M059J (cell line): ENCODE measurements at places on chromosomes 11 and 22. TPM values are rescaled to one million over a fixed set of nuclear protein-coding genes. Genes with fewer than 3 reads are reported as not detected.

DNA sequence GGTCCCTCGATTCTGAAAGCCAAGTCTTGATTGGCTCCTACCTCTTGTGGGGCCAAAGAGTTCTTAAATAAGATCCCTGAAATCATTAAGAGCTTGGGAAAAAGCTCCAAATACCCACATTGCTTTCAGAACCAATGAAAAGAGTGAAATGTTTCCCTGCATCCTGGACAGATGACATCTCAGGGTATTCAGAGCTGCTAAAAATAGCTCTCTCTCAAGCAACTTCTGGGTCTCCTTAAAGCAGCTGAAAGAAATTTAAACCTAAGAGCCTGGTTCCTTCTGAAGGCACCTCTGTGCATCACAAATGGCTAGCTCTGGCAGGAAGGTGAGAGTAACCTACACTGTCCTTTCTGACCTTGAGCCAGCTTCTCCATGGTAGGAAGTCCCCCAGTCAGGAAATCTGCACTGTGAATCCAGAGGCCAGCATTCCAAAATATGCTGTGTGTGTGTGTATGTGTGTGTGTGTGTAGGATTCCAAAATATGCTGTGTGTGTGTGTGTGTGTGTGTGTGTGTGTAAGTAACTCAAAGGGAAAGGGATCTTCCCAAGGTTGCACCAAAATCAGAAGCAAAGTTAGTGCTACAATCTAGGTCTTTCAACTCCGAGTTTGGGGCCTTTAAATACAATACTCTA is 50.1 kb downstream of the RELT start:
- DNase-seq, result no peak

DNA sequence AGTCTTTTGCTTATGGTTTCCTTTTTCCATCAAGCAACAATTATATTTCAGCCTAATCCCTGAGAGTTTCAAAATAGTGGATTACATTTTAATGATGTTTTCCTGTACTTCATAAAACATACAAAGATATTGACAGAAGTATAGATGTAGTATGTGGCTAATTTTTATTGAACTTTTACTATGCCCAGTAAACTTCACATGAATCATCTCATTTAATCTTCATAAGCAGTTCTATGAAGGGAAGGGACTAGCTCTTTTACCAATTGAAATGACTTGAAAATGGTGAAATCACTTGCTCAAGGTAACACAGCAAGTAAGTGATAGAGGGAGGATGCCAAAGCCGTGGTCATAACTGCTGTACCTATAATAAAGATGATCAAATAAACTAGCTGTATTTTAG is 27.5 kb downstream of the RTN3 start:
- DNase-seq, result no peak

GRCh38 chr11:33525789-33526188 is 174.8 kb downstream of the C11orf91 start:
- DNase-seq, result no peak

- no peak for DNase-seq
Measured at GRCh38 chr11:65777241-65777640, 3.5 kb downstream of the AP5B1 start.

DNA sequence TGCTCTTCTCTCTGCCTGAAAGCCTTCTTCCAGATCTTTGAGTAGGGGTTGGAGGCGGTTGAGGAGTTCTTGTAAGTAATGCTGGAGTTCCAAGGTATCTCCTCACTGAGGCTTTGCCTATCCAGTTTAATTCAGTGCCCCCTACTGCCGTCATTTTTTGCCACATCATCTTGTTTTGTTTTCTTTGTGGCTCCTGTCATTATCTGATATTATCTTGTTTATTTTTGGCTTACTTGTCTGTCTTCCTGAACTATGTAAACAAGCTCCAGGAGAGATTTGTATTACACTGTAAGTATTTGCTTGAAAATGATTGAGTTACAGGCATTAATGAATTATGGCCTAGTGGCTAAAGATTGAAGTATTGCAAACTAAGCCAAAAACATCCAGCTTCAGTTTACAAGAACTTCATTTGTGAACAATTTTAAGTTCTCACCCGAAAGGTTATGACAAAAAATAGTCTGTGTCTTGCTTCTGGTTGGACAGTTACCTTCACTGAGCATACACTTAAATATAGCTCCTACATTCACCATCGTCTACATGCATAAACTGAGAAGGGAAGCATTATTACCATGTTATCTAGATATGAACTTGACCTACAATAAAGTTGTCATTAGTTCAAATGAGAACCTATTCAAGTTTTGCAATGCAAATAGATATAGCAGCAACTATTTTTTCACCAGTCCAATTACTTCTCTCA is 154.8 kb downstream of the ARHGAP42 start:
- DNase-seq, result peak; percentile 46

- peak; percentile 37 for DNase-seq
Measured at GRCh38 chr11:123452794-123453193, 22.7 kb downstream of the GRAMD1B start.

DNA sequence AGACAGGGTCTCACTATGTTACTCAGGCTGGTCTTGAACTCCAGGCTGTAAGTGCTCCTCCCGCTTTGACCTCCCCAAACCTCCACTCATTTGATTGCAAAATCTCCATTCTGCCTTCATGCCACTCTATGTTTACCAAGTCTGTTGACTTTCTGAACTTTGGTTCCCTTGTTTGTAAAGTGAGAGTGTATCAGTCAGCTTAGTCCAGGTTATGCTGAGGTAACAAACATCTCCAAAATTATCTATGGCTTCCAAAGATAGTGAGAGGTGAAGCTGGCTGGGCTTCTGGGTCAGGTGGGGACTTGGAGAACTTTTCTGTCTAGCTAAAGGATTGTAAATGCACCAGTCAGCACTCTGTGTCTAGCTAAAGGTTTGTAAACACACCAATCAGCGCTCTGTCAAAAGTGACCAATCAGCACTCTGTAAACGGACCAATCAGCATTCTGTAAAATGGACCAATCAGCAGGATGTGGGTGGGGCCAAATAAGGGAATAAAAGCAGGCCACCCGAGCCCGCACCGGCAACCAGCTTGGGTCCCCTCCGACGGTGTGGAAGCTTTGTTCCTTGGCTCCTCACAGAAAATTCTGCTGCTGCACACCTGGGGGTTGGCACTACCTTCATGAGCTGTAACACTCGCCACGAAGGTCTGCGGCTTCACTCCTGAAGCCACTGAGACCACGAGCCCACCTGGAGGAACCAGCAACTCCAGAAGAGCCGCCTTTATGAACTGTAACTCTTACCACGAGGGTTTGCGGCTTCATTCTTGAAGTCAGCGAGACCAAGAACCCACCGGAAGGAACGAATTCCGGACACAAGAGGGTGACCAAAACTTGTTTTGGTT is 109.3 kb downstream of the MIAT start:
- DNase-seq, result no peak

DNA sequence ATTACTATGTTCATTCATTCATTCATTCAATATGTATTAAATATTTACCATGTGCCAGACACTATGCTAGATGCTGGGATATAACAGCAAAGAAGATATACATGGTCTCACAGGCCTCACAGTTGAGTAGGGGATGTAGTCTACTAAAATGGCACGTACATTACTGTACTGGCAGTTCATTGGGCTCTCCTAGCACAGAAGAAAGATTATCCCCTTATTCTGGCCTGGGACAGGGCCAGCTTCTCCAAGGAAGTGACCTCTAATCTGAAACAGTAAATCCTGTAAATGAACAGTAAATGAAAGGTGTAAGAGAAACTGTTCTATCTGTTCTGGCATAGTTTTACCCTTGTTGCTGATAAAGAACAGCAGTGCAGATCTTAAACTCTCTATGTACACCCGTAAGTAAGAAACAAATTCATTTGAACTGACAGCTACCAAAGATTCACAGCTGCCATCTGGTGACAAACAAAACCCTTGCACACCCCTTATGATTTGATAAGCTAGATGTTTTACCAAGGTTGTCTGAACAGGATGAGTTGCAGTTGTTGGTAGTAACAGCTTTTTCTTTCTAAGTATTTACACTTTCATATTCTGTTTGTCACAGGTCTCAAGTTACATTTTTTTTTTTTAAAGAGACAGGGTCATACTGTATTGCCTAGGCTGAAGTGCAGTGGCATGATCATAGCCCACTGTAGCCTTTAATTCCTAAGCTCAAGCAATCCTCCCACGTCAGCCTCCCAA is 263.1 kb downstream of the TMEM135 start:
- DNase-seq, result peak; percentile 8

The TRIM48 gene
- not detected in 2 replicates for total RNA-seq

The ZC3H12C gene
- total RNA-seq, result 11.9 and 14.8 TPM in 2 replicates
